ENCODE measurements at places on chromosomes 11 and 22.

GRCh38 chr11:41113160-41113559 lies 346.3 kb downstream of the LRRC4C start:
- DNase-seq, result no peak

DNA sequence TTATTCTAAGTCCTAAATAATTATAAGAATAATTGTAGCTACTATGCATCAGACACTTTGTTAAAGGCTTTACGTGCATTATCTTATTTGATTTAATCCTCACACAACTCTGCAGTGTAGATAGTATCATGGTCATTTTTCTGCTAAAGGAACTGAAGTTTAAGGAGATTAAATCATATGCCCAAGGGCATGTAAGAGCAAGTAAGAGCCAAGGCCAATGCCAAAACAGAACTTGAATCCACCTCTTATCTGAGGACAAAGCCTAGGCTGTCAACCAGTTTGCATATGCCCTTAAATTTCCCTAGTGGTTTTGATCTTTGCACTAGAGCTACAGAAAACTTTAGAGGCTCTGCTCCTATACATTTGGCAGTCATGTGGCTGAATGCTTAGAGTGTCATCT lies 65.6 kb upstream of the OR5AK2 start:
- no peak for DNase-seq

GRCh38 chr22:38347181-38347943 lies 30.1 kb upstream of the CSNK1E start:
- peak; percentile 48 for DNase-seq

- DNase-seq, result no peak
These were observed 61.3 kb upstream of the ANO1 start for GRCh38 chr11:70016666-70017367.

GRCh38 chr11:10273738-10274137 lies 20.3 kb downstream of the SBF2 start:
- DNase-seq, result no peak

GRCh38 chr11:73236205-73236765 lies 18.2 kb downstream of the P2RY2 start:
- DNase-seq, result no peak

DNA sequence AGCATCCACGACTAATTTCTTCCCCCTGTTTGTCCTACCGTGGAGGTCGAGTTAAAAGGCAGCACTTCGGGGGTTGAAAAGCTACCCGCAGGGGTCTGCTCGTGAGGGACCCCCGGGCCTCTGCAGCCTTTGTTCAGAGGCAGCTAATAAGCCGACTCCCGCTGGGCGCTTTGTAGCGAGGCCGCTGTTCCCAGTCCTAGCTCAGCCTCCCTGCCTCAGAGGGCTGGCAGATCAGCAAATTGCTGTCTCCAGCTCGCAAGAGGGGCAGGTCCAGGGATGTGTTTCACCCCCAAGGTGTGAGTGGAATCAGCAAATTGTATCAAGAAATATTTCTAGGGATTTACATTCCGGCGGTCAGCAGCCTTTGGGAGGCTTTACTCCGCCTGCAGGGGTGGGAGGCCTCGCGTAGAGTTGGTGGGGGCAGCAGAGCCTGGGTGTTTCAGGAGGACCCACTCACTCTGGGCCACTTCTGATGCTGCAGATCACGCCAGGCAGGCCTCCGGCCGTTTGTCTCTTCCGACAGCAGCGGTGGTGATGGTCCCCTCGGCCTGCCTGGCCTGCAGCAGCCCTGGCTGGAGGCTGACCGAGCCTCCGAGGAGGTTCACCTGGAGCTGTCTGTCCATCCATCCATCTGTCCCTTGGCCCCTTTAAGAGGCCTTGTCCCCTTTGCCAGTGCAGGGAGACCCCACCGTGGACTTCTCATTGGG lies 21.6 kb upstream of the KCNQ1OT1 start:
- no peak for DNase-seq

GRCh38 chr22:32896891-32897290 lies 95.4 kb downstream of the TIMP3 start:
- DNase-seq, result no peak

DNA sequence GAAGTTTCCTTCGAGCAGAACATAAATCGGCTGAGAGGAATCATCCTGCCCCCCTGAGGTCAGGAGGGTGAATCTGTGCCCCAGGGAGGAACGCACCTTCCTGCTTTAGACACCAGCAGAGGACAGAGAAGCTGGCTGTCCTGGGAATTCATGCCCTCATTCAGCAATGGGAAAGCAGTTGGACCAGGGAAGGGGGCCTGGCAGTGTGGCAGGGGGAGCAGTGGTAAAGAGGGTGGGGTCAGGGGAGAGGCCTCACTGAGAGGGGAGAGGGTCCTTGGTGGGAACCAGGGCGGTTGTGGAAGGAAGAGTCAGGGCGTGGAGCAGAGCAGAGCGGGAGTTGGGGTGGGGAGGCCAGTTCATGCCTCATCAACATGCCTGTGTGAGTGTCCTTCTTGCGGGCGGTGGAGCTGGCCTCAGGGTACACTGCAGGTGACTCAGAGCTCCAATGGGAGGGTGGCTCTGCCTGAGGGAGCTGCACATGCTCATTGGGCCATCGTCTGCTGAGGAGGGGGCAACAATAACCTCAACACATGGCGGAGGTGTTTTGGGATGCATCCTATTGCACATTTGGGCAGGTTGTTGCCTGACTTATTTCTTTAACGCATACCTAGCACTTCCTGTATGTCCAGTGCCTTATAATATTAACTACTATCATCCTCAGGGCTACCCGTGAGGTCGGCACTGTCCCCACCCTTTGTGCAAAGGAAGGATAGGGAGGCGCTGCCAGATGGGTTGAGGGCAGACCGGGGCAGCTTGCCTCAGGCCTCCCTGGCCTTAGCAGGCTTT lies 23.2 kb downstream of the MED15 start:
- DNase-seq, result no peak

GRCh38 chr11:2098691-2099515 lies 40.3 kb downstream of the IGF2 start:
- no peak for DNase-seq

GRCh38 chr22:31520051-31520450 lies 23.7 kb downstream of the SFI1 start:
- no peak for DNase-seq

DNA sequence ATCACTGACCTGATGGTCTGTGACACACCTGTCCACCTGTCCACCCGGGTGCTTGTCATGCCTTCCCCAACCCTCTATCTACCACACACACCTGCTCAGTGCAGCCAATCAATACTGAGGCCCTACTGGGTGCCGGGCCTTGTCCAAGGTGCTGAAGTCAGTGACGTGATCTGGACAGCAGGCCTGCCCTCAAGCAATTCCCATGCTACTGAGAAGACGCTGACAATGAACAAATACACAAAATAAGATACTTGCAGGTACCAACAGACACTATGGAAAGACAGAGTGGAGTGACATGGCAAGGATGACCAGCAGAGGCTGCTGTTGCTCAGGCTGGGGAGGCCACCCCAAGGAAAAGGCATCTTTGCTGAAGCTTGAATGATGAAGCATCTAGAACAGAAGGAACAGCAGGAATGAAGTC lies 21.2 kb downstream of the PLAAT3 start:
- DNase-seq, result no peak

DNA sequence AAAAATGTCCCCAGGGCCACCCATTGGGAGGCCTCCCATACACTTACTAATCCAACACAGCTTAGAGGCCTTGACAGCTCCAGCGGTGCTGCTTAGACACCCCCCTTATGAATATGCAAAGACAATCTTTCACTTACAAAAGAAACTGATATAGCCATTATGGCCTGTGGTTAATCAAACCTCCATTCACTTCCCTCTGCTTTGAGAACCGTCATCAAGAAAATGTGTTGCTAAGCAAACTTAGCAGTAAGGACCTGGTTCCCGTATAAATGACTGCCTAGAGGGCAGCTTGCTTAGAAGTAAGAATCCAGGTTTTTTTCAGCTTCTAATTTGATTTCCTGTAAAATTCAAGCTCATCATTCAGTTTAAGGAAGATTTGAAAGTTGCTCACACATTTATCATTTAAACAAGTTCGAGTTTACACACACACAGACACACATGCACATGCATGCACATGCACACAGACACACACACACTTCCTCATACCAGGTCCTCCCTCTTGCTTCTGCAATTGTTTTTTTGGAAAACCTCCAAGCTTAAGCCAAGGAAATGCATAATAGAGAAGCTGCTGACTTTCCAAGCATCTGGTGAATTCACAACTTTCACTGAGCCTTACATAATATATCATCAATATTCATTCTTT lies 137.7 kb upstream of the BLID start:
- no peak for DNase-seq

DNA sequence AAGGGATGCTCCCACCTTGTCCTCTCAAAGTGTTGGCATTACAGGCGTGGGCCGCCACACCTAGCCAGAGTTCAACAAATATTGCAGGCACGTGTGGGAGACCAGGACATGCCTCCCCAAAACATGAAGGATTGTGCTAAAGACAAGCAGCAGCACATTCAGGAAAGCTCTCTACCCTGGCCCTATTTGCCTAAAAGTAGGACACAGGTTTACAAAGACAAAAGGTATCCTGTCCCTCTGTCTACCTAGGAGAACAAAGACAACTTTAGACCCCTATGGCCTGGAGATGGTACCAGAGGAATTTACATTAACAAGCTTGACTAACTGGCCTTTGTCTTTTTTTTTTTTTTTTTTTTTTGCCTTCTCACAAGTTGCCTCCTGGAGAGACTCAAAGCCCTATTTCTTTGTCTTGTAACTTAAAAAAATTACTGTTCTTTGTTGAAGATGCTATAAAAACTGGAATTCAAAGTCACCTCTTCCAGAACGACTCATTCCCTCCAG lies 859 bp upstream of the ACCS start:
- DNase-seq, result no peak

All from tibial artery (tissue), 4 donors.